ENCODE measurements at places on chromosomes 4 and X.

DNA sequence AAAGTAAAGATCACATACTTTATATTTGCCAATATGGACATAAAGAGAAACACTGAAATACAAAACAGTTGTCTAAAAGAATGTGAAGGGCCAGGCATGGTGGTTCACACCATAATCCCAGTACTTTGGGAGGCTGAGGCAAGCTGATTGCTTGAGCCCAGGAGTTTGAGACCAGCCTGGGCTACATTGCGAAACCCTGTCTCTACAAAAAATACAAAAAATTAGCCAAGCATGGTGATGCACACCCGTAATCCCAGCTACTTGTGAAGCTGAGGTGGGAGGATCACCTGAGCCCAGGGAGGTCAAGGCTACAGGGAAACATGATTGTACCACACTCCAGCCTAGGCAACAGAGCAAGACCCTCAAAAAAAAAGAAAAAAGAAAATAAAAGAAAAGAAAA is 11.8 kb downstream of the RBM47 start:
- DNase-seq: no peak

- DNase-seq: no peak
Observed at GRCh38 chr4:7812231-7812857, 127.3 kb downstream of the AFAP1 start.

DNA sequence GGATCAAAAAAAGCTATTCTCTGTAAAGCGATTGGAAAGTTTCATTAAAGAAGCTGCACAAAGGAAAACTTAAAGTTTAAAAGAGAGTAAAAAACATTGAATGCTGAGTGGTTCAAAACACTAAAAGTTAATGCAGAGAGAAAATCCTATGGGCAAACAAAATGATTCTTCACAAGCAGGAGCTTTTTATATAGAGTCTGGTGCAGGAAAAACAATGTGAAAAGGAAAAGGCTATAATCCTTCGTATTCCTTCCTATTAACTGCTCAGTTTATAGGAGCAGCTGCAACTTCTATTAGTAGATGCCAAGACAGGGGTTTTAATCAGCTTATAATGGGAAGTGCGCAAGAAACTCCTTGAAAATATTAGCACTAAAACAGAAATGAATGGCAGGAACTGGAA is 100.7 kb downstream of the PDGFC start:
- no peak for DNase-seq

DNA sequence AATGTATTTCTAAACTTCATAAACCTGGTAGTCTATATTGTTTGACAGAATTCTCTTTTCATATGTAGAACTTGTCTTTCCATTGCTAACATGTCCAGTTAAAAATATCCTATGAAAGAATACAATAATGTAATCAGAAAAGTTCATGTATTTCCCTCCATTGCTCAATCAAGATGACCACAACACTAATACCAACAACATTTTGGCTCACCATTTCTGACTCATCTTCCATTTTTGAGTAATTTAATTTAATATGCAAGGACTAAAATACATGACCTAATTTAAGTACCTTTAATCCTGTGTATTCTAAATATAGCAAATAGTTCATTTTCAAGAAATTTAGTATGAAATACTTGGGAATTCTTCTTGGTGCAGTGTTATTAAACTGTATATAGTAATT is 239.5 kb upstream of the GPC4 start:
- no peak for DNase-seq

GRCh38 chr4:139988863-139989765 is 164.9 kb downstream of the MAML3 start:
- no peak for DNase-seq

DNA sequence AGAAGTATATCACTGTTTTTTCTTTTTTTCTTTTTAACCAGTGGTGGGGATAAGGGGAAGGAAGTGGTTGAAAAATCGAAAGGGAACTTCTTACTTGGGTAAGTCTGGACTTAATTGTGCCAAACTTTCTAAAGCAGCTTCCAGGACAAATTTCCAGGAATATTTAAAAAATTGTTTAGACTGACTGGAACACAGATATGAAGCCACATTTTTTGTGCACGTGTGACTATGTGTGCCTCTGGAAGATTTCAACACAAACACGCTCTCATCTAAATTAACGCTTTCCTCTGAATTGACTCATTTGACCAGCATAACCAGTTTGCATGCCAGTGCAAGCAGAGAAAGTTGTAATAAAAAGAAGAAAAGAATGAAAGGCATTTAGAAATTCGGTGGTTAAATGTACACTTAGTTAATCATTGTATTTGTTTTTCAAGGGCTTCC is 18.8 kb upstream of the YTHDC1 start:
- no peak for DNase-seq

DNA sequence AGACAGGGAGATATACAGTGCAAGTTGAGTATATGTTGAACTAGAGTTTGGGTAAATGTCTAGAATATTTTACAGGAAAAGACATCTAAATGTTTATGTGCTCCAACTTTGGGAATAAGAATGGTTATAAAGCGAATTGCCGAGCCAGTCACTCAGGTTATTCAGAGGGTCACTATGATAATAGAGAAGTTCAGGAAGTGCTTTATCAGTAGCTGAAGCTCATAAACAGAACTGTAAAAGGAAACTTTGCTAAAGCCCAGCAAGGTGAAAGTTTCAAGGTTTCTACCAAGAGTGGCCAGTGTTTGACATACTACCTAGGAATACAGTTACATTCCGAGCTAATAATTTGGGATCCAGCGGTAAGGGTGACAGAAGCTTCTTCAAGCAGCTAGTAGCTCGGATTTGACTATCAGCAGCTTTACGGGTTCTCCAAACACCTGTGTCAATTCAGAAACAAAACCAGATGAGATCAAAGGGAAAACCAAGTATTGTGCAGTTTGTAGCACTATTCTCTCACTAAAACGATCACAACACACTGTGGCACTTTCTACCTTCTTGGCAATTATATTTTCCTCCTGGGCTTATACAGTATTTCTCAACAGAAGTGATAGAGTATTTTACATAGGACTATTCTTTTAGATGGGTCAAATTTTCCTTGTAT is 17.2 kb upstream of the BCLAF3 start:
- DNase-seq: no peak

DNA sequence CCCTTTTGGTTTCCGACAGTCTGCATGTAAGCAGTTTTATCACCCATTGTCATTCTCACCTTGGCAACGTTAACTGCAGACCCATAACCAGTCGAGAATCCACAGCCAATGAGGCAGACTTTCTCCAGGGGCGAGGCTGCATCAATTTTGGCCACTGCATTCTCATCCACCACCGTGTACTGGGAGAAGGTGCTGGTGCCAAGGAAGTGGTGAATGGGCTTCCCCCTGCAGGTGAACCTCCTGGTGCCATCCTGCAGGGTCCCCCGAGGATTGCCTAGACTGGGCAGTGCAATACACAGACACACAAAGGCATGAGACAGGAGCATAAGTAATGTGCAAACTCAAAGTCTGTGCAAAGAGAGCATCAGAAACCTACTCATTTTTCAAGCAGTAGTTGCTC is 5.4 kb downstream of the ADH1B start:
- no peak for DNase-seq

DNA sequence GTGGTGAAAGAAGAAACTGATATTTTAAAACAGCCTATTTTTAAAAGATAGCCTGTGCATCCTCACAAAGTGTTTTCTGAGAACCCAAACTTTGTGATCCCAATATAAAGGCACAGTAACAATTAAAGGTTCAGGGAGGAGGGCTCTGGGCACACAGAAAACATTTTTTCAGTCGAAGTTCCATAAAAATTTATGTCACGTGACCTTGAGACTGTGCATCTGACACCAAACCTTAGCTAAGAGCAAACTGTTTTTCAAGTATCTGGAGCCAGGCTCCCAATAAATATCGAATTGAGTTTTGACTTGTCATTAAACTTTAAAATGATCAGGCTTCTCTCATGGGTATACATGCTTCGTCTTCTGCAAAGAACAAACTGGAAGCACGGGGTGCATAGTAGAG is 177.9 kb downstream of the BEND2 start:
- no peak for DNase-seq

GRCh38 chr4:42425146-42426065 is 28.1 kb downstream of the SHISA3 start:
- DNase-seq: no peak

Measured in activated naive CD8-positive, alpha-beta T cell treated with anti-CD3 and anti-CD28 coated beads, Interleukin-2, amount 50 U/mL, for 16 hours (primary cell).